ENCODE measurements at places on chromosomes 11 and 22. TPM values are rescaled to one million over a fixed set of nuclear protein-coding genes. Genes with fewer than 3 reads are reported as not detected.

Gene MMP7
- 33.8 TPM for total RNA-seq

Gene CD3G
- total RNA-seq = not detected

Gene RHOD
- total RNA-seq = 49.4 TPM

Gene C11orf16
- total RNA-seq = not detected

Gene SLC22A6
- total RNA-seq = not detected

Gene FERMT3
- total RNA-seq = 0.74 TPM

Gene BAIAP2L2
- total RNA-seq = 5.1 TPM

Gene OR4C16
- total RNA-seq = not detected

Gene TRPM5
- not detected for total RNA-seq

Gene CDKN1C
- 3.3 TPM for total RNA-seq

Gene ZNF74
- 5.9 TPM for total RNA-seq

Gene CLTCL1
- 3.6 TPM for total RNA-seq

All from A549 treated with GW870086 at 1 μM for 4 hours (cell line).